D721Med (cell line): ENCODE measurements at places on chromosomes 7 and 10.

GRCh38 chr7:132353936-132354335 lies 222.3 kb downstream of the PLXNA4 start:
- DNase-seq, result no peak

DNA sequence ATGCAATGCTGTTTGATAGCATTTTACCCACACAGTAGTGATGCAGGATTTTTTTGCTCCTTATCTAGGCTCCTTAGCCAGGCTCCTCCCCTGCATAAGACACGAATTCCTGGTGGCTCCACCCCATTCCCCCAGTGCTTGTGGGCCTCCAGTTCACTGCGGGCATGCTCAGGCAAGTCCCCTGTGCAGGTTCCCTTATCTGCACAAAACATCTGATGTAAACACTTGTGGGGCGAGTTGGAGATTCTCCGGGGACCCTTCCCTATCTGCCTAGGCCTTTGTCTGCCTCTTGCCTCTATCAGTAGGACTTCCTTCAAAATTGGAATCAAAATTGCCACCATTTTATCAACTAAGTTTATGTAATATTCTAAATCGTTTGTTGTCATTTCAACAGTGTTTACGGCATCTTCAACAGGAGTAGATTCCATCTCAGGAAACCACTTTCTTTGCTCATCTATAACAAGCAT lies 5.4 kb upstream of the STK17A start:
- no peak for DNase-seq

- no peak for DNase-seq
Observed at GRCh38 chr7:157926521-157927150, 589.8 kb downstream of the DNAJB6 start.

GRCh38 chr10:33133557-33133956 lies 175.5 kb upstream of the ITGB1 start:
- no peak for DNase-seq

- no peak for DNase-seq
Observed at GRCh38 chr10:76554033-76554408, 1083.6 kb downstream of the KCNMA1 start.

DNA sequence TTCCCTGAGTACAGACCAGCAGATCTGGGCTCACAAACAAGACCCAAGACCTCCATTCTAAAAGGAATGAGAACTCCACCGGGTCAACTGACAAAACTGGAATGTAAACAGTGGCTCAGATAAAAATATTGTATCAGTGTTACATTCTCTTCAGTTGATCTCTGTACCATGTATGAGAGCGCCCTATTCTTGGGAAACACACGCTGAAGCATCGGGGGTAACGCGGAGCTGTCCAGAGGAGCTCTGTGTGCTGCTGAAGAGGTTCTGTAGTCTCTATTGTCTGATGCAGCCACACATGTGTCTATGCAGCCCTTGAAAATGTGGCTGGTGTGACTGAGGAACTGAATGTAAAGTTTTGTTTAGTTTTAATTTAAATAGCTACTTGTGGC lies 39.7 kb downstream of the HIPK2 start:
- no peak for DNase-seq

DNA sequence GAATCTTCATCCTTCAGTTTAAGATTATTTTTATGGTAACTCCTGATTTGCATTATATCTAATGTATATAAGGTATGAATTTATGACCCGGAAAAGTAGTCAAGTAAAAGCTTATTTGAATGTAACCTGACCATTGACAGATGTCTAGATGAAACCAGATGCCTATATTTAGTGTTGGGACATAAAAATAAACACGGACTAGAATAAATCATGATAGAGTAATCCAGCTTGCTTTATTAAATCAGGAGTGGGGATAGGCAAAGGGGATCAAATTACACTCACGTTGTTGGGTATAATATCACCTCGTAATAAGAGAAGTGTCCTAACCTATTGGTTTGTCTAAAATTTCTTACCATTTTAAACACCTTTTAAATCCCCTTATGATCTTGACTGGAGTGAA lies 244.6 kb downstream of the AGMO start:
- DNase-seq, result no peak

DNA sequence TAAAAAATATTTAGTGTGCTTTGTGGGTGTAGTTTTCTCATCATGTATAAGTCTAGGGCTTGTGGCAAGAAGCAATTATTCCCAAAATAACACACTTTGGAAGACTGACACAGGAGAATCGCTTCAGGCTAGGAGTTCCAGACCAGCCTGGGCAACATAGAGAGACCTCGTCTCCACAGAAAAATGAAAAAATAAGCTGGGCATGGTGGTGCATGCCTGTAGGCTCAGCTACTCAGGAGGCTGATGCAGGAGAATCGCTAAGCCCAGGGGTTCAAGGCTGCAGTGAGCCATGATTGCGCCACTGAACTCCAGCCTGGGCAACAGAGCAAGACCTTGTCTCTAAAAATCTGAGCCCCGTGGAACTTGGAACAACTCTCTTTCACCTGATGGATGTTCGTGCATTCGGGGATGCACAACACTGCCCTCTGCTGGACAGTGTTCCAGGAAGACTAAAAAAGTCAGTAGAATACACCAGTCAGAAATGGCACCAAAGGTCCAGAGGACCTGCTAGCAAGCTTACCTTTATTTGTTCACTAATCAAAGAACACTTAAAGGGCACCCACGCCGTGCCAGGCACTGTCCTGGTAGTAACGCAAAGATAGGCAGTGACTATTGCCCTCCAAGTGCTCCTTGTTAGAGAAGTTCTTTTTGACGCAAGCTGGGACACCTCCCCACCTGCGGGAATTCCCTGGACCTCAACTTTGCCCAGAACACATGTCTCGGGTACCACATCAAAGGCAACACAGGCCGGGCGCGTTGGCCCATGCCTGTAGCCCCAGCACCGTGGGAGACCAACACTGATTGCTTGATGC lies 81.9 kb upstream of the CALN1 start:
- peak; percentile 45 for DNase-seq

DNA sequence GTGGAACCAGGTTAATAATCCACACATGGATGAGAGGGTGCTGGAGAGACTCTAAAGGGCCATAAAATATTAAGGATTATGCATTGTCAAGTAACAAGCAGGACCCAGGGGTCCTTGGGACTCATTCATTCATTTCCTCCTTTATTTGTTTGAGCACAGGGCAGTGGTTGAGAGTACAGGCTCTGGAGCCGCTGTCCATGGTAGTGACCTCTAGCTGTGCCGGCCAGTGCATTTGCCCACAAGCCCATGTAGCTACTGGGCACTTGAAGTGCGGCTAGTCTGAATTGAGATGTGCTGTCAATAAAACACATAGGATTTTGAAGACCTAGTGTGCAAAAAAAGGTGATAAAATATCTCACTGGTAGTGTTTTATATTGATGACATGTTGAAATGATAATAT lies 137.6 kb downstream of the C10orf105 start:
- no peak for DNase-seq

GRCh38 chr10:91378061-91378460 lies 32.1 kb upstream of the HECTD2 start:
- DNase-seq, result no peak

- no peak for DNase-seq
Observed at GRCh38 chr10:126634911-126635310, 35.6 kb downstream of the C10orf90 start.

DNA sequence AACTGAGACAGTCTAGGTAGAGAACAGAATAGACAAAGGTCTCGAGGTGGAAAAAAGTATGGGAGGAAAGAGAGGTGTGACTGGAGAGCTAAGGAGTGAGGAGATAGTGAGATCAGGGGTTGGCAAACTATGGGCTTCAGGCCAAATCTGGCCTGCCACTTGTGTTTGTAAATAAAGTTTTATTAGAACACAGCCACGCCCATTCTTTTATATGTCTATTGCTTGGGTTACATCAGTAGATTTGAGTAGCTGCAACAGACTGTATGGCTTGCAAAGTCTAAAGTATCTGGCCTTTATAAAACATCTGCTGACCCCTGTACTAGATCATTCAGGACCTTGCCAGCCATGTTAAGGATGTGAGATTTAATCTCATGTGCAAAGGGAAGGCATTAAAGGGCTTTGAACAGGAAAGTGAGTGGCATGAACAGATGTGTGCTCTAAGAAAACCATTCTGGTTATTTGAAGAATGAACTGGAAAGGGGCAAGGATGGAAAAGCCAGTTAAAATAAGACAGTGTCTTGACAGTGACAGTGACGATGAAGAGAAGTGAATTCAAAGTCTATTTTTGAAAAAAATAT lies 240.3 kb downstream of the RNLS start:
- no peak for DNase-seq

DNA sequence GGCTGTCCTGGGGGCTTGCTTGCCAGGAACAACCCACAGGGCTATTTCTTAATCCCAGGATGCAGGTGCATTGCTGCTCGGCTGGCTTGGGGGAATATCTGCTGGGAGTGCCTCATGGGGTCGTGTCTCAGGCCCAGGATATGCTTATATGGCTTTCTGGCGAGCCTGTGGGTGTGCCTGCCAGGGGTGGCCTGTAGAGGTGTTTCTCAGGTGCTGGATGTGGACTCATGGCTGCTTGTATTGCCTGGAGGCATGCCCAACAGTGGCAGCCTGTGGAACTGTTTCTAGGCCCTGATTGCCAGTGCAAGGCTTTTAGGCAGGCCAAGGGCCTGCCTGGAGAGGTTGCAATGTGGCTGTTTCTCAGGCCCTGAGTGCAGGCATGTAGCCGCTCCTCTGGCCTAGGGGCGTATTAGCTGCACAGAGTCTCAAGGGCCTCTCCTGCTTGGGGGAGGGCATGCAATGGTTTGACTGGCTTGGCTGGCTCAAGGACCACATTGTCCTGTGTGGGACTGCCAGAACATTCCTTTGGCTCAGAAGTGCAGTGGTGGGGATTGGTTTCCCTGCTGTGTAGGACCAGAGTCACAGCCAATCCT lies 202.1 kb downstream of the ATRNL1 start:
- DNase-seq, result no peak

GRCh38 chr7:134599371-134599770 lies 47.3 kb upstream of the BPGM start:
- no peak for DNase-seq

DNA sequence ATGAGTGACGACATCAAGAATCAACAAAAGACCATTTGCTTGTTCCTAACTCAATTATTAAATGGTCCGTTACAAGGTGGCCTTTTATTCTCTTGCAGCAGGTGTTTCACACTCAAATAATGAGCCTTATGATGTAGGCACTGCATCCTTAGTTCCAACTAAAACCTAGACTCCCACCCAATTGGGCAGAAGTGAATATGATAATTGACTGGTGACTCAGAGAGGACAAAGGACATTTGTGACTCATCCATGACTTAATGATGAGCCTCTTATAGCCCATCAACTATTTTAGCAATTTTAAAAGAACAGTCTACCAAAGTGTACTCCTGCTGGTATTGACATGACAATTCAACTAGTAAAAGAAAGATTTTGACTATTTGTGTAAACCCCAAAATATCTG lies 1027.8 kb upstream of the PHF14 start:
- DNase-seq, result no peak

DNA sequence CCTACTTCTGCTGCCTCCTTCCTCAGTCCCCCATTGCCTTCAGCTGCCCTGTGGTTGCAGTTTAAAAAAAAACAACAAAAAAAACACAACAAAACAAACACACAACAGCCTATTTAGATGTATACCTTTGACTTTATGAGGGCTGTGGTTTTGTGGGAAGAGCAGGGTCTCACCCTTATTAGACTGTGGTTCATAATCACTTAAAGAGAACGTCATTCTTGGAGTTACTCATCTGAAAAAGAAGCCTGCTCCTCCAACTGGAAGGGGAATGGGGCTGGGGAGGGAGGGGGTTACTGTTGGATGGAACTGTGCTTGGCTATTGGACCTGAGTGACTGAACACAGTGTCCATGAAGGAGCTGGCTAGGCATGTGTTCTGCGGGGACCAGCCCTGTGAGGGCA lies 48.1 kb downstream of the SDK1 start:
- DNase-seq, result no peak

- no peak for DNase-seq
Observed at GRCh38 chr10:58319599-58319998, 15.2 kb upstream of the UBE2D1 start.

- DNase-seq, result no peak
Observed at GRCh38 chr10:60410970-60411369, 21.3 kb upstream of the ANK3 start.

DNA sequence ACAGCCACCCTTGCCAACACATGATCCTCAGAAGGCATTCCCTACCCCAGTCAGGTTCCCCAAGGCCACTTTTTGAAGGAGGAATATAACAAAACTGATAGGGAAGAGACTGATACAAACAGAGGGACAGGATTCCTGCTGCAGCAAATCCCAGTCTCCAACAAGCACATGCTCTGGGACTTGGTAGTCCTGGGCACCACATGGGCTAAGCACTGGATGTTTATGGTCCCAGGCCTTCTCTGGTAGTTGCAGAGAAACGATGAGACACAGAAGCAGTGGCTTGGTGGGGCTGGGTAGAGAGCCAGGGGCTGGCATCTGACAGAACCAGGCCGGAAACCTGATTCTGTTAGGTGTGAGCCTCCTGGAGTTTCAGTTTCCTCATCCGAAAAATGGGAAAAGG lies 3.2 kb downstream of the VSTM4 start:
- no peak for DNase-seq

- no peak for DNase-seq
Observed at GRCh38 chr7:19094138-19094537, 23.3 kb downstream of the TWIST1 start.

GRCh38 chr7:45642044-45642443 lies 67.9 kb downstream of the ADCY1 start:
- peak; percentile 42 for DNase-seq

DNA sequence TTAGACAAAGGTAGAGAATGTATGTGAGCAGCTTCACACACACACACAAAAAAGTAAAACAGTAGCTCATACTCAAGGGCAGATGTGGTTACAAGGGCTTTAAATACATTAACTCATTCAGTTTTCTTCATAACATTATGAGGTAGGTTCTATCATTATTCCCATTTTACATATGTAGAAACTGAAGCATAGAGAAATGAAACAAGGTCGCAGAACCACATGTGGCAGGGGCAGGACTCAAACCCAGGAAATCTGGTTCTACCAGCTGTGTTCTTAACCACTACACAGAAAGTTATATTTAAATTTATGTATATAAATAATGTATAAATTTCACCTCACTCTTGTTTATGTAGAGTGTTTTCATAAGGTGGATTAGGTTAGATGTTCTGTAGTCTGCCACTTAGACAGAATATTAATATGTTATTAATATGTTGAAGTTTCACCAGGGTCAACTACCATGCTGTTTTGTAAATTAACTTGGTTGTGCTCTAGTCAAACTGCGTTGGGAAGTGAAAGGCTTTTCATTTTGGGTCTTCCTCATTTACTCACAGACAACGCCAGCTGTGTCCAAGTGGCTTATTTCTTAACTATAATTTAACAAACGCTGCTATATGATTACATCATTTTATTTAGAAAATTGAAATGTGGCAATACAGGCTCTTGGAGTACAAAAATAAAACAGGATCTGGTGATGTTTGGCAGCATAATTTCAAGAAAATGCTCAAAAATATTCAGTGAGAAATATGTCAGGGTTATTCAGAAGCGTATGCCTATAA lies 138.4 kb downstream of the MDFIC start:
- no peak for DNase-seq

DNA sequence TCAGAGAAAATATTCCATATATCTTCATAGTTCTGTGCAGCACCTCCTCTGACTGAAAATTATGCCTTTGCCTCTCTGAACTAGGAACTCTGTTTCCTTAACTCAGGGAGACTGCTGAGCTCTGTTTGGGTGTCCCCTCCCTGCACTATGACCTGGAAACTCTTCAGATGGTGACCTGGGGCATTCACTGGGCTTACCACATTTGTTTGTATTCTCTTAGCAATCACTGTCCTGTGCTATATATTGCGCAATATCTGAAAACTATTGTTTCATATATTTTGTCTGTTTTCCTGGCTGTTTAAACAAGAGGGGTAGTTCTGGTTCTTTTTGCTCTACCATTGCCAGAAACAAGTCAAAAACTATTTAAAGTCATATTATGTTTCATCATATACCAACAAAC lies 181.8 kb upstream of the KIAA1217 start:
- DNase-seq, result no peak
